ENCODE measurements at places on chromosomes 1 and 21. TPM values are rescaled to one million over a fixed set of nuclear protein-coding genes. Genes with fewer than 3 reads are reported as not detected.

The KRTAP13-2 gene
- total RNA-seq = not detected

The DDR2 gene
- 0.47 TPM for total RNA-seq

The TTC22 gene
- not detected for total RNA-seq

The CHRNB2 gene
- 0.47 TPM for total RNA-seq

The NBPF4 gene
- 0.15 TPM for total RNA-seq

The HSPA13 gene
- total RNA-seq = 14.1 TPM

The TCEA3 gene
- total RNA-seq = 0.38 TPM

The CD2 gene
- total RNA-seq = not detected

The CDA gene
- total RNA-seq = 32.9 TPM

The EFNA1 gene
- total RNA-seq = 26.0 TPM

The BRINP3 gene
- not detected for total RNA-seq

The TFAP2E gene
- total RNA-seq = 0.41 TPM

The HES2 gene
- total RNA-seq = 5.5 TPM

The DMBX1 gene
- total RNA-seq = 0.61 TPM
